NCI-H774 (cell line): ENCODE measurements at places on chromosomes 2 and 18.

- DNase-seq: no peak
These were observed 63.3 kb downstream of the KCTD18 start for GRCh38 chr2:200446612-200447011.

GRCh38 chr2:120758181-120759144, 22.8 kb downstream of the GLI2 start:
- no peak for DNase-seq

DNA sequence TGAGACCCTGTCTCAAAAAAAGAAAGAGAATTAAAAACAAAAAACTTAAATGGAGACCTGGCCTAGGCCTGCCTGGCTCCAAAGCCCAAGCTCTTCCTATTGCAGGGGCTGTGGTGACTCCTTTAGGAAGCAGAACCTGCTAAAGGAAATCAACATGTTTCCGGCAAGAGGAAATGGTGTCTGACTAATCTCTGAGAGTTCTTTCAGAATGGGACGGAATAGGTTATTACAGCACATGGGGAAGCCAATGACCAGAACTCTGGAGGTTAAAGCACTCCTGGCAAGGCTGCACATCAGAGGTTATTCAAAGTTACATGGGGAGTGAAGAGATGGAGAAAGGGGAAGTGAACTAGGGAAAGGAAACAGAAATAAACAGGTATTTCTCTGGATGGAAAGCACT, 21.4 kb downstream of the KIF3C start:
- DNase-seq: no peak

- no peak for DNase-seq
These were observed 1389.3 kb upstream of the ZEB2 start for GRCh38 chr2:145909175-145909755.

- peak; percentile 65 for DNase-seq
These were observed 42.4 kb downstream of the LRRFIP1 start for GRCh38 chr2:237669628-237670392.

GRCh38 chr2:153963256-153963655, 91.5 kb downstream of the GALNT13 start:
- no peak for DNase-seq

GRCh38 chr2:7031547-7032245, 114.5 kb downstream of the RNF144A start:
- peak; percentile 99 for DNase-seq

DNA sequence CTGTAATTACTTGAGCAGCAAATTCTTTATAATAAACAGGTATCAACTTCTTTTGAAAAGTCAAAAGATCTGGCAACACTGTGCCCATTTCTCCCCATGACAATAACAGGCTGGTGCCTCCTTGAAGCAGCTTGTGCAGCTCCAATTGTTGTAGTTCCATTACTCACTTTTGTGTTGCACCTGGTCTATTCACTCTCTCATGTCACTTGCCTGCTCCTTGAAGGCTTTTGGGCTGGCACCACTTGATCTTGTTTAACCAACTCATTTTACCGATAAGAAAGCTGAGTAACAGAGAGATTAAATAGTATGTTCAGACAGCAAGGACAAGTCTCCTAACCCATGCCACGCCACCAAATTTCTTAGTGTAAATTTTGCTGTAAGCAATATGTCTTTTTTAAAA, 314.5 kb downstream of the OSR1 start:
- DNase-seq: no peak

- no peak for DNase-seq
These were observed 23.7 kb upstream of the AP1S3 start for GRCh38 chr2:223860809-223861738.

GRCh38 chr18:46167971-46168370, 63.8 kb downstream of the HAUS1 start:
- no peak for DNase-seq

GRCh38 chr2:144003460-144004075, 516.4 kb downstream of the ZEB2 start:
- DNase-seq: no peak

DNA sequence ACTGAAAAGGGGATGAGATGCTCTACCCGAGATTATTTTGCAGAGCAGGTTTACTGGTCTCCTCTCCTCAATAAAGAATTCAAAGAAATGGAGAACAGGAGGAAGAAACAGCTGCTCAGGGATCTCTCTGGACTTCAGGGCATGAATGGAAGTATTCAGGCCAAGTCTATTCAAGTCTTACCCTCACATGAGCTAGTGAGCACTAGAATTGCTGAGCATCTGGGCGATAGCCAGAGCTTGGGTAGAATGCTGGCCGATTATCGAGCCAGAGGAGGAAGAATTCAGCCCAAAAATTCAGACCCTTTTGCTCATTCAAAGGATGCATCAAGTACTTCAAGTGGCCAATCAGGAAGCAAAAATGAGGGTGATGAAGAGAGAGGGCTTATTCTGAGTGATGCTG, 60.0 kb downstream of the PIKFYVE start:
- DNase-seq: no peak

GRCh38 chr2:29063646-29064345, 10.5 kb downstream of the PCARE start:
- DNase-seq: no peak

DNA sequence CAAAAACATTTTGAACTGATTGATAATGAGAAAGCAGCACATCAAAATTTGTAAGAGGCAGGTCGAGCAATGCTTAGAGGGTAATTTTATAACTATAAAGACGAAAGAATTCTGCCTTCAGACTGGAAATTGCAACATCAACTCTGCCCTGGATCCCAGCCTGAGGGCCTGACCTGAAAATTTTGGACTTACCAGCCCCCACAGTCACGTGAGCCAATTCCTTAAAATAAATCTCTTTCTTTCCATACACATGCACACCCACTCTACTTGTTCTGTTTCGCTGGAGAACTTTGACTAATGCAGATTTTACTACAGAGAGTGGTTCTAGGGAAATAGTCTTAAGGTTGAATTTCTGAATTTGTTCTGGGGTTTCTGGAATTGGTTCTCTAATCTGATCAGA, 14.6 kb upstream of the ACOXL start:
- no peak for DNase-seq

- DNase-seq: no peak
These were observed 108.2 kb upstream of the CTDP1 start for GRCh38 chr18:79571211-79572092.

DNA sequence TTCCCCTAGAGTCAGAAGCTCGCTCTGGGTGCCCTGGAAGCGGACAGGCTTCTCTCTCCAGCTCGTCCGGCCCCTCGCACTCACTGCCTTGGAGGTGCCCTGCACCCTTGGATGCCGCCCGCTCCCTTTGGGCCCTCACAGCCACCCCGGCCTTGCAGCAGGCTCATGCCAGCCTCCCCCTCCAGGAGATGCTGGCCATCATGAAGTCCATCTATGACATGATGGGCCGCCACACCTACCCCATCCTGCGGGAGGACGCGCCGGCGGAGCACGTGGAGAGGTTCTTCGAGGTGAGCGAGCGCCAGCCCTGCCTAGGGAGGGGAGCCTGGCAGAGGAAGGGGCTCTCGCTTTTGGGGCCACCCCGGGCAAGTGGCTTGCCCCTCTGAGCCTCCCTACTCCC, 20.3 kb upstream of the FAHD2A start:
- DNase-seq: no peak

DNA sequence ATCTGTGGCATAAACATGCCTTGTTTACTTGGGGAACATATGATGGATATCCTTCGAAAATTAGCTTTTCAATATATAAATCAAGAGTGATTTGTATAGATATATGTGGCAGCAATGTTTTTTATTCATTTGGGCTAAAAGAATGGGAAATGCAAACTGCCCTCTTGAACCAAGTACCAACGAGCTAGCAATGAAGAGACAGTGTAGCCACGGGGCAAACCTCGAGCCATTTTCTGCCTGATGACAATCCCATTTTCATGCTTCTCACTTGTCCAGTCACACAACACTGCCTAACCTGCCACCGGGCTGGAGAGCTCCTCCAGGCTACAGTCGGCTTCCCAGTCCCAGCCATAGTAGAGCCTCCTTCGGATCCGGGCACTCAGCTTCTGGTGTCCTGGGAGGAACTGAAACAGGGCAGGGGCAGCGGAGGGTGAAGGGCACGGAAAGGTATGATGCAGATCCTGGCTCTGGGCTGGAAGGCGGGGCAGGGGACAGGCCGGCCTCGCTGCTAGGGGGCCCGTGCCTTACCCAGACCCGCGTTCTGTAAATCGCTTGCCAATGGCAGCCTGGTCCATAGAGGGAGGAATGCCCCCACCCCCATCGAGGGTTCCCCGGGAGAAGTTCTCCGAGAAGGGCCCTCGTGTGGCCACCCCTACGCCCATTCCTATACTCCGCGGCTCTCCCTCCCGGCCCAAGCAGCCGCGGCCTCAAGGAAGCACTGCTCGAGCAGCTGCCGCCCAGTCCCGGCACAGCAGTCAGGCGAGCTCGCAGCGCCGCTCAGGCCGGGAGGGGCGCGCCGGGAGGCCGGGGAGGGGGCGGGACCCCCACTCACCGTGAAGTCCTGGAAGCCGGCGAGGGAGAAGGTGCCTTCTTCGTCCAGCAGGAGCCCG, 552 bp downstream of the CNPPD1 start:
- DNase-seq: no peak

DNA sequence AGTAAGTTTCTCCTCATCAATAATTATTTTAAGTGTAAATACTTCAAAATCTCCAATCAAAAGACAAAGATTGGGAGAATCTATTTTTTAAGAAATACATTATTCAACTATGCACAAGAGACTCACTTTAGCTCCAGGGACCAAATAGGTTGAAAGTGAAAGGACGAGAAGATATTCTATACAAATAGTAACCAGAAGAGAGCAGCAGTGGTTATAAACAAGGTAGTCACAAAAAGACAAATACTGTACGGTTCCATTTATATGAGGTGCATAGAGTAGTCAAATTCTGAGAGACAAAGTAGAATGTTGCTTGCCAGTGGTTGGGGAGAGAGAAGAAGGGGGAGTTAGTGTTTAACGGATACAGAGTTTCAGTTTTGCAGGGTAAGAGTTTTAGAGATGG, 69.8 kb downstream of the POU3F3 start:
- DNase-seq: no peak

DNA sequence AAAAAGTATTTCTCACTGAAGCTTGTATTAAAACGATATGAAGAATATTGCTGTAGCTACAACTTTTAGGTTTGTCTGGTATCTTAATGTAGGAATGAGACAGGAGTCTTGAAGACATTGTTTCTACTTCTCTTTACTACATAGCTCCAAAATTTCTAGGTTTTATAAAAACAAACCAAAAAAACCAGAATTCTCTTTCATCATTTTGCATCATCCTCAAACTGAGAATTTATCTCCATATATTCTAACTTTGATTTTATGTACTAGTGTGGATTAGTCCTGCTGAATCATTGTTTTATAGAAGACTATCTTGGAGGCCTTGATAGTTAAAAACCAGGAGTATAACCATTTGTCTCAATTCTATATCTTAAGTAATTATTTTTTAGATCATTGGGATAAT, 100.2 kb downstream of the ICA1L start:
- no peak for DNase-seq
